Sigmoid colon (tissue), 7 donors: ENCODE measurements at places on chromosomes 3 and 15. TPM values are rescaled to one million over a fixed set of nuclear protein-coding genes. Genes with fewer than 3 reads are reported as not detected.

FETUB gene
- total RNA-seq: not detected

GRCh38 chr3:110253794-110254193 lies 817.8 kb upstream of the NECTIN3 start:
- no peak for DNase-seq

GRCh38 chr15:80576519-80577090 lies 118.5 kb upstream of the ABHD17C start:
- no peak for DNase-seq

ZNF80 gene
- total RNA-seq: not detected

CISH gene
- 2.1 TPM for total RNA-seq

GOLGA8G gene
- not detected for total RNA-seq
